ENCODE measurements at places on chromosomes 6 and 20.

DNA sequence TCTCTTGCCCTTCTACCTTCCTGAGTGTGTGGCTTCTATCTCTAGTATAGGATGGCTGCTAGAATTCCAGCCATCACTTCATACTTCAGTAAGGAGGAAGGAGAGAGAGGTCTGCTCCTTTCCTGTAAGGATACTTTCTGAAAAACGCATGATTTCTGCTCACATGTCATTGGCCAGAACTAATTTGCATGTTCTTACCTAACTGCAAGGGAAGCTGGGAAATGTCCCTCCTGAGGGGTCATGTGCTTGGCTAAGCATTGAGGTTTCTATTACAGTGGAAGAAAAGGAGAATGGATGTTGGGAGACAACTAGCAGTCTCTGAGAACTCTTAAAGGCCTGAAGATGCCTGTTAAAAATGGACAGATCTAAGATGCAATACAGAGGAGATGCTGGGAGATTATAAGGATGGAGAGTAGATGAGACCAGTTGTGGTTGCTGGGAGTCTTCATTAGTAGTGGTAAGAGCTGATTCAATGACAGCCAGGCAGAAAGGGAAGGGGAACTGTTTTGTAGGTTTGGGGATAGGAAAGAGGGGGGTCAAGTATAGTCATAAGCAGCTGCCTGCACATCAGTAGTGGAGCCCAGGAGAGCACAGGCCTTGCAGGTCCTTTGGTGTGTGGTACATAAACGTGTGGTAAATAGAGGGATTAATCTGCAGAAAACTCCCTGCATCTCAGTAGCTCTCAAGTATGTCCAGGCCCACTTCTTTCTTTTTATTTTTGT is 20.2 kb downstream of the CDS2 start:
- DNase-seq: no peak

GRCh38 chr6:154337406-154338005 is 19.1 kb downstream of the IPCEF1 start:
- no peak for DNase-seq

DNA sequence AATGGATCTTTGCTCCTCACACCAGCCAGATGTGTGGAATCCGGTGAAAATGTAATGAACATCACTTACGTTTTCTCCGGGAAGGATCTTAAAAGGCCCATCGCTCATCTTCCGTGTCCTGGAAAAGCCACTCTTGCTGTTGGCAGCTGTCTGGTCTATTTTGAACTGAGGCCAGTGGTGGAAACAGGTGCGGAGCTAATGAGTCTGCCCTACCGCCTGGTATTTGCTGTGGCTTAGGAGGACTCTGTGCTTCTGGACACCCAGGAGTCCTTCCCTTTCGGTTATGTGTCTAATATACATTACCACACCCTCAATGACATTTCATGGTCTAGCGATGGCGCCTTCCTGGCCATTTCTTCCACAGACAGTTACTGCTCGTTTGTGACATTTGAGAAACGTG is 264.2 kb upstream of the PREP start:
- DNase-seq: no peak

- no peak for DNase-seq
These were observed 35.3 kb upstream of the GFOD1 start for GRCh38 chr6:13522656-13523055.

DNA sequence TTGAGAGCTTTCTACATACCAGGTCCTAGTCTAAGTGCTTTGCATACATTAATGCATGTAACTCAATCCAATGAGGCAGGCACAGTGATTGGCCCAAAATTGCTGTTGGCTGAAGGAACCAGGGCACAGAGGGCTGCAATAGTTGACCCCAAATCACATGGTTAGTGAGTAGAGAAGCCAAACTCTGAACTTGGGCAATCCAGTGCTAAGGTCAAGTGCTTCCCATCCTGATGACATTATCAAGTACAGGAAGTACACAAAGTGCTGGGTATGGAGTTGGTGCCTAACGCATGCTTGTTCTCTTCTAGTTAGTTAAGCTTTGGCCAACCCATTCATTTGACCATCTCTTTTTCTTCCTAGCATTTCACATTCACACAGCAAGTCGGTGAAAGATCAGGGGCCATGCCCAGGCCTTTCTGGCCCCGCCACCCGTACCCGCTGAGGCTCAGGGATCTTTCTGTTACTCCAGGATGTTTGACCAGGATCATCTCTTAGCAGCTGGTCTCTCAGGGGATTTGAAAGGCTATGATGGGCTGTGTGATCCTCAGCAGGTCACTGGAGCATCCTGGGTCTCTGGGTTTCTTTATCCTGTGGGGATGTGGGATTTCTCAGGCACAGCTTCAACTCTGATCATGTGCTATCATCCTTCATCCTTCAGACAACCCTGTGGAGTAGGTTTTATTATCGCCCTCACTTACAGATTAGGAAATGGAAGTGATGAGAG is 7.0 kb downstream of the KCNB1 start:
- no peak for DNase-seq

- DNase-seq: no peak
These were observed 315.7 kb upstream of the NT5E start for GRCh38 chr6:85134172-85134571.

DNA sequence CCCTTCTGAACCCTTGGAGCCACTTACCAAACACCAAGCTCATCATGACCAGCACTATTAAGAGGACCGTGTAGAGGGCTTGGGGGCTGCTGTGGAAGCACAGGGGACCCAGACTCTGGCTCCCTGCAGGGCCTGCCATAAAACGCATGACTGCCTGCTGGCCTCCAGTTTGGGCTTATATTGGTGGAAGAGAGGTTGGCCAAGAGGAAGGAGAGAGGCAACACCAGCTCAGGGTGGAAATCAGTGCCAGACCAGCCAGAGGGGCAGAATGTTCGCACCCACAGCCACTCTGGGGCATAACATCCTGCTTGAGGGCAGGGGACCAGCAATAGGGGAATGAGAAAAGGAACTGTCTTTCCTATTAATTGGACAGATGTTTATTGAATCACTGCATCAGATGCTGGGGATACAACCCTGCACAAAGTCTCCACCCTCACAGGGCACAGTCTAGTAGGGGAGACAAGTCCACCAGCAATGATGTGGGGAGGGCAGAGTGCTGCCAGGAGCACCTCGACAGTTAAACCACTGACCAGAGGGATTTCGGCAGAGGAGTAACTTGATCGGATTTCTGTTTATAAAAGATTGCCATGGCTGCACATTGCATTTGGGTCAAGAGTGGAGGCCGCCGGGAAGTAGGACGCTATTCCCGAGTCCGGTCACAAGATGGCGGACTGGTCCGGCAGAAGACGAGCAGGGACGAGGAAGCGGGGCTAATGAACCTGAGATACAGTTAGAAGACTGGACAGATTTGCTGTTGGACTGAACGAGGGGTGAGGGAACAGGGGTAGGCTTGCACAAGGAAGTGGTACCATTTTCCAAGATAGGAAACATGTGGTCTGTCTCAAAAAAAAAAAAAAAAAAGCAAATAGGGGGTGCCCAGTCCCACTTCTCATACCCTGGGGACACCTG is at the start of gene LY6G5C:
Gene LY6G5C (minus strand): TSS at position 842 of the 909 bp plus-strand sequence. CDS start 694 bp downstream, at position 148.
- peak; percentile 66 for DNase-seq

- peak; percentile 65 for DNase-seq
These were observed 19.6 kb upstream of the IL17F start for GRCh38 chr6:52263709-52264540.

DNA sequence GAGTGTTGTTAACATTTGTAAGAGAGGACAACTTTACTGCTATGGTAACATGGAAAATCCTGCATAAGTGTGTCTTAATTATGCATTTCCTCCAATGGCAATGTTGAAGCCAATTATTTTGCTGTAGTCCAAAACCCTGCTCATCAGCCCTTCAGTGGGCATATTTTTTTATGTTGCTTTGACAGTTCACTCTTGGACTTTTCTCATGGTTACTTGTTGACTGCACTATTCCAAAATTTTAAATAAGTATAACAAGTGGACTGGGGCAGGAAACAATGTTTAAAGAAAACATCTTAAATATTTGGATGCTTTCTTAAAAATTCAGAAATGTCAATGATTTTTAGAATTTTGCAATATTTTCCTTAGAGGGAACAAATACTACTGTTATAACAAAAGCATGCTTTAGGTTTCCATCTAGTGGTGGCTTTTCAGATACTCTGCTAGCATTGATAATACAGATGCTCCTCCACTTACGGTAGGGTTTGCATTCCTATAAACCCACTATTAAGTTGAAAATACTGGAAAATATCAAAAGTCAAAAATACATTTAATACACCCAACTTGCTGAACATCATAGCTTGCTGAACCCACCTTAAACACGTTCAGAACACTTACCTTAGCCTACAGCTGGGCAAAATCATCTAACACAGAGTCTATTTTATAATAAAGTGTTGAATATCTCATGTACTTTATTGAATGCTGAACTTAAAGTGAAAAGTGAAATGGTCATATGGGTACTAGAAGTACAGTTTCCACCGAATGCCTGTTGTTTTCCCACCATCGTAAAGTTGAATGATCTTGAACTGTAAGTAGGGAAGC is 86.4 kb downstream of the ADGRG6 start:
- no peak for DNase-seq

- DNase-seq: no peak
These were observed 331.8 kb downstream of the CDKAL1 start for GRCh38 chr6:20866036-20866435.

GRCh38 chr6:156928126-156928525 is 150.9 kb downstream of the ARID1B start:
- no peak for DNase-seq

DNA sequence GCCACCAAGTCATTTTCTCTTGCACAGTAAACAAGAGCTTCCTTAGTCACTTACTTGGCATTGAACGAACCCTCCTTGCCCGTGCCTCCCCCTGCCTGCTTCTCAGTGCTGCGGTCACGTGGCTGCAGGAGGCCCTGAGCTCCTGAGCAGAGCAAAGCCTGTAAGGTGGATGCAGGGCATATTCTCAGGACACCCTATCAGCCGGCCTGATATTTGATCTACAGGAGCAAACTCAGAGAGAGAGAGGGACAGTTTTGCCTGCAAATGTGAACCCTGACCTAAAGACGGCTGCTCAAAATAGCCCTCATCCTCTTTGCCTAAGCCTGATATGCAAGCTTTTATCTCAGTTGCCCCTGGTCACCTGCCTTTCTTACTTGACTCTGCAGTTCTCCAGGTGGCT is 93.0 kb upstream of the POPDC3 start:
- DNase-seq: no peak

DNA sequence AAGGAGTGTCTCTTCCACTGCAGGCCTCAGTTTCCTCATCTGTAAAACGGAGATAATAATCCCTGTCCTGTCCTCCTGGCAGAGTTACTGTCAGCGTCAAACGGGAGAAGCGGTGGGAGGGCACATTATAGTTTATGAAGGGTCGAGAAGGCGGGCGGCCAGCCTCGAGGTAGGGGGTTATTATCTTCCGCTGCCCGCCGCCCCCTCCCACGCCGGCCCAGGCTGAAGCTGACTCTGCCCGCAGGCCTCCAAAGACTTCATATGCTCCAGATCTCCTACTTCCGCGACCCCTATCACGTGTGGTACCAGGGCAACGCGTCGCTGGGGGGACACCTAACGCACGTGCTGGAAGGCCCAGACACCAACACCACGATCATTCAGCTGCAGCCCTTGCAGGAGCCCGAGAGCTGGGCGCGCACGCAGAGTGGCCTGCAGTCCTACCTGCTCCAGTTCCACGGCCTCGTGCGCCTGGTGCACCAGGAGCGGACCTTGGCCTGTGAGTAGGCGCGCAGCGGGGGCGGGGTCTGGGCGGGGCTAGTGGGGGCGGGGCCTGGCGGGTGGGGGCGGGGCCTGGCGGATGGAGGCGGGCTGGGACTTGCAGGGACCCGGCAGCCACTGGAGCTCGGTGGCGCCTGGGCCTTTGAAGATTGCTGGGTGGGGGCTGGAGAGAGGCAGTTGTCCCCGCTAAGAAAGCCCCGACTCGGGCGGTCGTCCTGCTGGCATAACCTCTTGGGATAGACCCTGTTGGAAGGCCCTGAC is 2.8 kb downstream of the PROCR start:
- no peak for DNase-seq

GRCh38 chr20:18692447-18692846 is 104.6 kb downstream of the DTD1 start:
- no peak for DNase-seq

GRCh38 chr6:13251242-13251641 is 77.1 kb downstream of the TBC1D7 start:
- no peak for DNase-seq

GRCh38 chr20:24819331-24819965 is 129.6 kb upstream of the CST7 start:
- DNase-seq: no peak

GRCh38 chr6:142693441-142693840 is 251.5 kb downstream of the HIVEP2 start:
- DNase-seq: no peak

DNA sequence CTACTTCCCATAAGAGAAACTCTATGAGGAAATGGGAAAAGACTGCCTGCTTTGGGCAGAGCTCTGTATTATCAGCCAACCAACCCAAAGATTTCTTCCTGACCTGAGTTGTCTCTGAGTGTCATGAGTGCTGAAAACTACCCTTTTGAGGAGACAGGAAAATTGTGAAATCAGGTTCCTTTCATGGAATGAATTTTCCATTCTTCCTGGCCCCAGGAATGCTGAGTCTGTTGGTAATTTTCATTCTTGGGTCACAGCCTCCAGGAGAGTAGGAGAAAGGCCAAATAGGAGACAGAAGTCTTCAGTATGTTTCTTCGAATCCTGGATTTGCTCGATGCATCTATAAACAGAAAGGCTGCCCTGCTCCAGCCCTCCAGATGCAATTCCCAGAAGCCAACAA is 53.6 kb downstream of the SCML4 start:
- no peak for DNase-seq
